Uterine smooth muscle cell (primary cell): ENCODE measurements at places on chromosomes 4 and X. TPM values are rescaled to one million over a fixed set of nuclear protein-coding genes. Genes with fewer than 3 reads are reported as not detected.

Gene PFKFB1
- total RNA-seq: 0.11 TPM in 1 of 2 replicates, not detected in the other

Gene TMEM31
- not detected in 2 replicates for total RNA-seq

Gene LEF1
- 0.25 and 0.33 TPM in 2 replicates for total RNA-seq

Gene FRMPD3
- total RNA-seq: not detected in 2 replicates

Gene ZNF674
- total RNA-seq: 2.7 and 5.7 TPM in 2 replicates
